ENCODE measurements at places on chromosomes 5 and 9.

DNA sequence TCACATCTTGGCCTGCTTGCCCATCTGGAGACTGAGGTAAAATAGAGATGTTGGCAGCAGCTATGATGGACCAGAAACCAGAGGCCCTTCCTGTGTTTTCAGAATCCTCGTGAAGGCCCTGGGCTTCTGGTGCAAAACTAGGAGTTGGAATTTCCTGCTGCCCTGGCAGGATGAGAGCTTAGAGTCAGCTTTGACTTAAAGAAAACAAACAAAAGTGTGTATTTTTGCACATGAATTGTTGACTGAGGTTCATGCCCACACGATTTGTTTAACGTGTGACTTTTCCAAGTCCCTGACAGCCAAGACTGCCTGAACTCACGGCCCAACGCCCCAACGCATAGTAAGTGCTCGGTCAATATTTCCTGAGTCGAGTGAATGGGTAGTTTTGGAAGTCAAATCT is 303.1 kb downstream of the MLLT3 start:
- DNase-seq: no peak

- no peak for DNase-seq
These were observed 7.6 kb upstream of the FBXO38 start for GRCh38 chr5:148376198-148376597.

- DNase-seq: no peak
These were observed 54.1 kb downstream of the MRPS30 start for GRCh38 chr5:44862808-44863207.

- DNase-seq: no peak
These were observed 3.3 kb downstream of the ACSL6 start for GRCh38 chr5:132008163-132008473.

DNA sequence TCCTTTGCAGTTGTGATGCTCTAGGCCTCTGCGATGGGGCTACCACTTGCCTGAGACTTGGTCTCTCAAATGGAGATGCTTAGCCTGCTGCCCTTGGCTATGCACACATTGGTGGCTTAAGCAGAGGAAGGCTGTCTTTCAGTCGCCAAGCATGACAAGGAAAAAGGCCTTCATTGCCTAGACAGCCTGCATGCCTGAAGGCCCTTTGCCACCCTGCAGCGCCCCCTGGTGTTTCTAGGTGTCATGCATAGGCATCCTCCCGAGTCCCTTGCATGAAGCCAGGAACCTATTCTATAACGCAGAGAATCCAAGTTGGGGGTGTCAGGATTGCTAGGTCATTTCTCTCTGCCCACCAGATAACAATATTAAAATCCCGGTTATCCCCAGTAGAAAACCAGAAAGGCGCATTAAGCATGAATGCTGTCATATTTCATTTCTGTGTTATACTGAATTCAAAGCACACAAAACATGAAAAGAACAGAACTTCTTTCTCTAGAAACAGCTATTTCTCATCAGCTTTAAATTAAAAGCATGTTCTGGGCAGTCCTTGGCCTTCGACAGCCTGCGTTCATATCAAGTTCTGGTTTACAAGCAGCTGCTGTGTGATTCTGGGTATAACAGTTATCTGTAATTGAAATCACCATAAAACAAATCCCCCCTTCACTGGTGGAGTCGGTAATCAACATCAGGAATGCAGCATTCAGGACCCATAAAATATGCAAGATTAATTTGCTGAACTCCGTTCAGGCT is 59.7 kb upstream of the TRPC7 start:
- DNase-seq: no peak

- DNase-seq: no peak
These were observed 408.7 kb upstream of the PIK3R1 start for GRCh38 chr5:67806654-67807438.

DNA sequence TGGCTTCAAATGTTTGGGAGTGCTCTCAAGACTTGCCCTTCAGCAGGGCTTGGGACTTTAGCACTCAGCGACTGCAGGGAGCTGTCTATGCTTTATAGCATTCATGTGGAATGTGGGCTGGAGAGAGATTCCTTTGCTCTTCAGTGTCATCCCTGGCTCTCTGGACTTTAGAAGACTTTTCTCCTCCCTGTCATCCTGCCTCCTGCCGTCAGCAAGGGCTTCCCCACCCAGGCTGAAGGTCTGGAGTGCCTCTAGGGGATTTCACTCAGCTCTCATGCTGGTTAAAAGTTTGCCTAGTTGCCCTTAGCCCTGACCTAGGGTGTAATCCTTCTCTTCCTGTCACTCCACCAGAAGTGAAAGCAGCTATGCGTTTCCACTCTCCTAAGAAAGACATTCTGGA is 210.9 kb downstream of the FRMD3 start:
- DNase-seq: no peak
